ENCODE measurements at places on chromosomes 2 and 18. TPM values are rescaled to one million over a fixed set of nuclear protein-coding genes. Genes with fewer than 3 reads are reported as not detected.

- no peak for DNase-seq
Observed at GRCh38 chr2:239714116-239714515, 311.0 kb downstream of the NDUFA10 start.

GRCh38 chr2:152200565-152201465 is 25.3 kb upstream of the STAM2 start:
- peak; percentile 76 for DNase-seq

The FKBP1B gene
- total RNA-seq: 14.9 TPM

The RNU2-63P gene
- total RNA-seq: not detected

The IMMT gene
- 85.3 TPM for total RNA-seq

The IFT172 gene
- total RNA-seq: 13.9 TPM

Data from glomerular endothelial cell (primary cell).